ENCODE measurements at places on chromosomes 7 and 10. TPM values are rescaled to one million over a fixed set of nuclear protein-coding genes. Genes with fewer than 3 reads are reported as not detected.

DNA sequence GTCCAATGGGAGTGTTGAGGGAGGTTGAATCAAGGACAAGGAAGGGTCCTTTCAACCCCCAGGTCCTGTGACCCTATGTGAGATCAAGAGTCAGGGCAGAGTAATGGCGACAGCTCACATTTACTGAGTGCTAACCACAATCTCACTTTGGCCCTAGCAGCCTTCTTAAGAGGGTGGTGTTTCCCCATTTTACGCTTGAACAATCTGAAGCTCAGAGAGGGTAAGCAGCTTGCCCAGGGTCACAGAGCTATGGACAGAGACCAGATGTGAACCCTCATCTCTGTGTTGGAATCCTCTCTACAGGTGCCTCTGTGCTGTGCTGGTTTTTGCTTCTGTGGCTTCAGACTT, 102.0 kb downstream of the GRK5 start:
- DNase-seq = no peak

- no peak for DNase-seq
Measured at GRCh38 chr10:34565934-34566333, 249.2 kb downstream of the PARD3 start.

DNA sequence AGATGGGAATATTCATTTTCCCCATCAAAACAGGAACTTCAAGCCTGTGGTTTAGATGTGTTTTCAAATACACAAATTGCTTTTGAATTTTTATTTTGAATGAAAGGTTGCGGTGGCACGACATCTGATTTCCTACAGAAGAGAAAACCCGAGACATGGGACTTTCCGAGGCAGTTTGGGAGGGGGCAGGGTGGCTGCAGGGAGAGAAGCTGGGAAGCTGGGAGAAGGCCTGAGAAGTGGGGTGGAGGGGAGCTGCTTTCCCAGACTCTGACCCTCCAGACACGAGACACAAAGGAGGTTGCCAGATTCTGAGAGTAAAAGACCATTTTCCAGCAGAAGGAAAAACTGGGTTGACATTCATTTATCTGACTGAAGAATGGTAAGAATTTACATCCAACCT, 19.6 kb downstream of the TMEM176A start:
- no peak for DNase-seq

GRCh38 chr7:121517591-121517990, 121.5 kb upstream of the FAM3C start:
- no peak for DNase-seq

GRCh38 chr10:2047679-2048078, 310.4 kb upstream of the ADARB2 start:
- DNase-seq = no peak

GRCh38 chr10:101136007-101136707, 5.1 kb downstream of the TLX1 start:
- peak; percentile 55 for DNase-seq

- DNase-seq = peak; percentile 53
Measured at GRCh38 chr7:2894118-2894940, 50.2 kb upstream of the GNA12 start.

FAM237B gene
- total RNA-seq = not detected

MSS51 gene
- 1.3 TPM for total RNA-seq

LRIT1 gene
- total RNA-seq = not detected

DNA sequence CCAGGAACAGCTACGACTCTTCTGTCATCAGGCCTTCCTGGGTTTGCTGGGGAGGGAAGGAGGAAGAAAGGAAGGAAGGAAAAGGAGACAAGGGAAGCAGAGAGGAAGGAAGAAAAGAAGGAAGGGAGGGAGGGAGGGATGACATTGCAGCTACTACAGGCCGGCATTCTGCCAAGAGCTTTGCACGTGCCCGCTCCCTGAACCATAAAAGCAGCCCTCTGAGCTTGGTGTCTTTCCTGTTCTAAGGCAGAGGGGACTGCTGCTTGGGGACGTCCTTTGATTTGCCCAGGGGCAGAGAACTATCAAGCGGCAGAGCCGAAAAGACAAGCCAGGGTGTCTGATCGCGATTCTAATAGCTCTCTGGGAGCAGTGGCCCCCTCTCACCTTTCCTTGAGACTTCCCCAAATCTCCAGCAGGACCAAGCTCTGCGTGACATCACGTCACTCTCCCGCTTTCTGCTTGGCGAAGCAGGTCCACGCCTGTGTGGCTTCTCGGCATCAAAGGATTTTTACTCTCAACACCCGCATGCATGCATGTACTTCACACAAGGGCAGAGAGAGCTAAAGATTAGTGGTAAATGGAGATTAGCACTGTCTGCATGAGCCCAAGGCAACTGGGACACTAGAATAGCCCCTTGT, 167.8 kb upstream of the AUTS2 start:
- DNase-seq = no peak

PNLIPRP2 gene
- not detected for total RNA-seq

GRCh38 chr10:44960482-44961229, 1.1 kb downstream of the RASSF4 start:
- DNase-seq = no peak

FKBP14 gene
- total RNA-seq = 3.5 TPM

DNA sequence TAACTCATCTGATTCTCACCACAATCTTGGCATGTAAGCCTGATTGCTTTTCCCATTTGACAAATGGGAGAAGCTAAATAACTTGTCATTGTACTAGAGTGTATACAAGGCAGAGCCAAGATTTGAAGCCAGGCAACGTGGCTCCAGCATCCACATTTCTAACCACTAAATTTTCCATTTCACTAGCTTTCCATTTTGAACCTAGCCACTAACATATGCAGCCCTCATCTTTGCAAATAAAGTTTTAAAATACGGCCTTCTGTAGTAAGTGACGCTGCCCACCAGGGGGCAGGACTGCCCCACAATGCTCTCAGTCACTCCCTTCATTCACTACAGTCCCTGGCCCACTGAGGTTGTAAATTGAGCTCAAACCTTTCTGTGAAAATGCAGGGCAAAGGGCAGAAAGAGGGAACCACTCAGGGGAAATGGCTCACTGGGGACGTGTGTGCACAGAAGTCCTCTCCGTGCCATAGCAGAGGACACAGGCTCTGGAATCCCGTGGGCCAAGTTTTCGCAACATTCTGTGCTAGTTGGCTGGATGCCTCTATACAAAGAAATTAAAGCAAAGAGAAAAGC, 315.7 kb downstream of the TNS3 start:
- DNase-seq = no peak

- DNase-seq = no peak
Measured at GRCh38 chr10:4677296-4678021, 148.5 kb upstream of the AKR1E2 start.

DNA sequence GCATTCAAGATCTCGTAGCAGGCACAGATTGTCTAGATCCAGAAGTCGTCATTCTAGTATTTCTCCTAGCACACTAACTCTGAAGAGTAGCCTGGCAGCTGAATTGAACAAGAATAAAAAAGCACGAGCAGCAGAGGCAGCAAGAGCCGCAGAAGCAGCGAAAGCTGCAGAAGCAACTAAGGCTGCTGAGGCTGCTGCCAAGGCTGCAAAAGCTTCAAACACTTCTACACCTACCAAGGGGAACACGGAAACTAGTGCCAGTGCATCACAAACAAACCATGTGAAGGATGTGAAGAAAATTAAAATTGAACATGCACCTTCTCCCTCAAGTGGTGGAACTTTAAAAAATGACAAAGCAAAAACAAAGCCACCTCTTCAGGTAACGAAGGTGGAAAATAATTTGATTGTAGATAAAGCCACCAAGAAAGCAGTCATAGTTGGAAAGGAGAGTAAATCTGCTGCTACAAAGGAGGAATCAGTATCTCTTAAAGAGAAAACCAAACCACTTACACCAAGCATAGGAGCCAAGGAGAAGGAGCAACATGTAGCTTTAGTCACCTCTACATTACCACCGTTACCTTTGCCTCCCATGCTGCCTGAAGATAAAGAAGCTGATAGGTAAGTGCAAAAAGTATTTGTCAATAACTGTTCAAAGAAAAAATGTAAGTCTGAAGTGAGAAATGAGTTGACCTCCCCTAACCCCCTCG, 37.7 kb downstream of the CDK13 start:
- DNase-seq = no peak

GRCh38 chr10:74750848-74751274, 75.5 kb upstream of the KAT6B start:
- no peak for DNase-seq

LSM5 gene
- 5.9 TPM for total RNA-seq

PILRA gene
- 2.2 TPM for total RNA-seq

AMPH gene
- total RNA-seq = not detected

GRCh38 chr10:32939296-32940111, 18.5 kb downstream of the ITGB1 start:
- DNase-seq = no peak

SSC4D gene
- 0.81 TPM for total RNA-seq

DNA sequence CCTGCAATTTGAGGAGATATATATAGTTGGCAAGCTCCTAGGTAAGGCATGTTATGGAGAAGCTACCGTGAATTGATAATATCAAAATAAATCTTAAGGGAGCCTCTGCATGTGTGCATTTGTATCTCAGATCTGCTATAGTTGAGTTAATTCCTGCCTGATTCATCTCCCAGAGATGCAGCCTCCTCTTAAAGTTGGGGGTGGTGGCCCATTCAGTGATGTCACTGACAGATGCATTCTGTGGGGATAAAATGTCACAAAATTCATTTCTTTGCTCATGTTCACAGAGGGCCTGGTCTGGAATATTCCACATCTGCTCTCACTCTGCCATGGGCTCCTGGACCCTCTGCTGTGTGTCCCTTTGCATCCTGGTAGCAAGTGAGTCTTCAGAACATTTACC, 185.8 kb upstream of the PRSS1 start:
- no peak for DNase-seq

DNA sequence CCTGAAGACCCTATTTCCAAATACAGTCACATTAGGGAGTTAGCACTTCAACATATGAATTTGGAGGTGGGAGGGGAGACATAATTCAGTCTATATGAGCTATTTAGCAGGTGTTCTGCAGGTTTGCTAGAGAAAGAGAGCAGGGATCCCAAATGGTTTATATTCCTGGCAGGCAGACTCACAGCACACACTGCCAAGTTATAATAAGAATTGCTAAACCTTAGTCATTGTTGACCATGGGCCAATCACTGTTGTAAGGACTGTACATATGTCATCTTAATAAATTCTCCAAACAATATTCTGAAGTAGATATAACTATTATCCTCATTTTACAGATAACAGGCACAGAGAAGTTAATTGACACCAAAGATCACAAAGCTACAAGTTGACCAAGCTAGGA, 1.5 kb upstream of the CCDC3 start:
- DNase-seq = no peak

CAV1 gene
- total RNA-seq = 4.3 TPM

DNA sequence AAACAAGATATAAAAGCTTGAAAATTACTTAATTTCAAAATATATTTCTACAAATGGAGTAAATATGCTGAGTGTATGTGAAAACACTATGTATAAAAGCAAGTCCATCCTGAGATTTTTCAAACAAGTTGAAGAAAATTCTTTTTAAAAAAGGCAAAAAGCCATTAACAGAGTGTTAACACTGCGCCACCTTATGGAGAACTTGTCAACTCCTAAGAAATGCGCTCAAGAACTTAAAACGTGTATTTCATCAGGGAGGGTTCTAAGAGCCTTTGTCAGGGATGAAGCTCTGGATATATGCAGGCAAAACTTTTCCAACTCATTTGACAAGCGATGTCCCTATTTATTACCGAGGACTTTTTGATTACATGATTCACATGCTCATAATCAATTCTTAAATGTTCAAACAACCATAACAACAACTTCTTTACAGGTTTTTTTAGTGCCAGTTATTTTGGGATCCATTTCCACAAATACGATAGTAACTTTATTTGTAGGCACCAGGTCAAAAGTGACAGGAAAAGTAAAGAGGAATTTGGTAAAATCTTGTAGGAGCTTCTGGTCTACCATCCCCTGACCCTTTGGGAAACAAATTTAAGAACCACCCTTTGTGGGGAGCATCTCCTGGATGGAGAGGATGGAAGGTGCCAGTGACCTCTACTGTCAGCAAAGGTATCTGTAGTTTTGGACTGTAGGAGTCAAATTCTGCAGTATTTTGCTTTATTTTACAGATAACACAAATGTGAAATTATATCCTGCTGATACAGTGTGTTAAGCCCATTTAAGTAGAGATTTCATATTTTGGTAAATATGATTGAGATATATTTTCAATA, 23.2 kb downstream of the CALCR start:
- no peak for DNase-seq

DNA sequence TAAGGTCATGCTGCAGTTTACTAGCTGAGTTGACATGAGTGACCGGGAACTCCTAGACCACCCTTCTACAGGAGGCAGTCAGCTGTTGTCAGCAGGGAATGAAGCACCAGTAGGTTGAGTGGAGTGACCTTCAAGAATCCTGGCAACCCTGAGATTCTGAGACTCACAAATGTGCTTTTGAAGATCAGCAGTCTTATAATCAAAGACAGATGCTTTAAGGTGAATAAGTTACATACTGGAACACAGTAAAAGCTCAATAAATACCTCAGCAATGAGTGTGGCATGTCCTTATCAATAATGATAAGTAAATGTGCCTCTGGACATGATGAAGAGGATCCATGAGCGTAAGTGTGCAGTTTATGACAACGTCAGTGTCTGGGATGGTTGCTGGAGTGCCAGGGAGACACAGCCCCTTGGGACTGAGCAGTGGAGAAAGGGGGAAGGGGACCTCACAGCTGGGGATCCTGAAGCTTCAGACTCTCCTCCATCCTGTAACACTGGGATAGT, 11.9 kb upstream of the OR6V1 start:
- no peak for DNase-seq

GRCh38 chr10:99698504-99699080, 33.3 kb downstream of the COX15 start:
- peak; percentile 25 for DNase-seq

GRCh38 chr10:62185919-62186692, 82.5 kb downstream of the RTKN2 start:
- no peak for DNase-seq

GRCh38 chr7:48742079-48742798, 182.1 kb upstream of the CDC14C start:
- no peak for DNase-seq

- DNase-seq = no peak
Measured at GRCh38 chr10:129093641-129094040, 373.4 kb upstream of the MGMT start.

POR gene
- 50.4 TPM for total RNA-seq

GRCh38 chr10:93777092-93777491, 19.4 kb downstream of the LGI1 start:
- DNase-seq = no peak

DNA sequence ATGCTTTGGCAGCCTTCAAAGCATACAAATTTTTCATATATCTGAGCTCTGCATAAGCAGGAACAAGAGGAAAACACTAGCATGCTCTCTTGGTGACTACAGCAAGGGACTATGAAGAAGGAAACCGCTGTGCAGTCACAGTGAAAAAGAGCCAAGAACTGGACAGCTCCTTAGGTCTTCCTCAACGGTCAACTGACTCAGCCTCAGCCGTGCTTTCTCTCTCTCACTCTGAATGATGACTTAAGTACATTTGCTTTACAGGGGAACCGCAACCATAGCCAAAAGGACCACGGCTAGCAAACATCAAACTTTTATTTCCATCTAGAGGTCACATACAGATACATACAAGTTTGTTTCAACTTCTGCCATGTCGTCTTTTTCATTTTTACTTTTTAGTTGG, 69.9 kb downstream of the HYCC1 start:
- no peak for DNase-seq

- DNase-seq = no peak
Measured at GRCh38 chr10:91512458-91512857, 102.3 kb downstream of the HECTD2 start.

NKX1-2 gene
- total RNA-seq = not detected

AKR1C2 gene
- 1.3 TPM for total RNA-seq

All from hematopoietic multipotent progenitor cell (in vitro differentiated cells).